Suppressor macrophage (primary cell): ENCODE measurements at places on chromosomes 2 and 18.

- peak; percentile 67 for DNase-seq
Measured at GRCh38 chr2:119426801-119427395, 4.8 kb upstream of the TMEM37 start.

- no peak for DNase-seq
Measured at GRCh38 chr2:68536000-68536399, 68.6 kb downstream of the APLF start.

DNA sequence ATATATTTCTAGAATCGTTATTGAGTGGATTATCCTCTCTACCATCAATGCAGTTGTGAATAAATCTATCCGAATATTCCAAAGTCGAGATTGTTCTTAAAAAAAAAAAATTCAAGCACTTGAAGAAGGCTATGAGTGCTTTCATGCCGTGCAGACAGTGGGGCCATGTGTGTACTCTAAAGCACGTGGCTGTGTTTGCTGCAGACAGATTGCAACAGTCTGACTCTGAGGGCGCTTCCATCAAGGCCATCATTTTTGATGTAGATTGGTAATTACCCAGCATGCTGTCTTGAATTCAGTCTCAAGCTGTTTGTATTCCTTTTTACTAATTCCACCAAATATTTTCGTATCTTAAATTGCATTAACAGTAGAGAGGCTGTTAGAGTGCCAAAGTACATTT, 325.9 kb upstream of the LINC00305 start:
- DNase-seq, result no peak

GRCh38 chr2:44902217-44903137, 39.0 kb upstream of the SIX3 start:
- no peak for DNase-seq

DNA sequence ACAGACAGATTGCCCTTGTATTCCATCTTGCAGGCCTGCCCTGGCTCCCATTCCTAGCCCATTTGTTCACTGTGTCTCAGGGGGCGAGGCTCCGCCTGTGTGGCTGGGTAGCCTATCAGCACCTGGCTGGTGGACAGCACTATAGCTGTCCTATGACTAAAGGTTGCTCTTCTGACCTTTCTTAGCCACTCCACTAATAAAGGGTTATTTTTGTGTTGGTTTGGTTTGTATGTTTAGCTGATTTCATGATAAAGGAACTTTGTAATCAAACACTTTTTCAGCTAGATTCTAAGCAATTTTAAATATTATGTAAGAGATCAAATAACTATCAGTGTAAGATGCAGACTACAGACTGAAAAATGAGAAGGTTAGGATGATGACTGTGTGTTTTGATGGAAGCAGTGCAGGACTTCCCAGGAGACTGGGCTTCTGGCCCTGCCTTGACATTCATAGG, 72.2 kb downstream of the CRIM1 start:
- no peak for DNase-seq

- peak; percentile 51 for DNase-seq
Measured at GRCh38 chr2:118918017-118918416, 24.0 kb upstream of the MARCO start.

DNA sequence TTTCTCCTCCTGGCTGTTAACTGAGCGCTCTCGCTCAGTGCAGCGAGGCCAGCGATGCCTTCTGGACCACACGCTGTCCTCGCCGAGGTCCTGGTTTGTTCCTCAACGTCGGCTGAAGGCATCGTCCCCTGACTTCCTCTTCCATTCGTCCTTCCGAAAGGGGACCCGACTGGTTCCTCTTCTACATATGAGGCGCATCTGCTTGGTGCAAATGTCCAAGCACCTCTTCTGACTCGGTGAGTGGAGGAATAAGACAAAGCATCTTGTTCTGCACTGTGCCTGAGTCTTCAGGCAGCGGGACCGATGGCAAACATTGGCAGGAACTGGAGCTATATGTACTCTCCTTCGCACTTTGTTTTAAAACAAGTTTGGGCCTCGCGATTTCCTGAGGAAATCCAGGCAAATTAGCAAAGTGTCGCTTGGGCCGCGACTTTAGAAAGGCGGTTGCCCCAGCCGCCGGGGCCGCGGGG, 621 bp upstream of the KCNS3 start:
- peak; percentile 69 for DNase-seq

- DNase-seq, result no peak
Measured at GRCh38 chr2:96631804-96632435, 6.2 kb downstream of the KANSL3 start.

DNA sequence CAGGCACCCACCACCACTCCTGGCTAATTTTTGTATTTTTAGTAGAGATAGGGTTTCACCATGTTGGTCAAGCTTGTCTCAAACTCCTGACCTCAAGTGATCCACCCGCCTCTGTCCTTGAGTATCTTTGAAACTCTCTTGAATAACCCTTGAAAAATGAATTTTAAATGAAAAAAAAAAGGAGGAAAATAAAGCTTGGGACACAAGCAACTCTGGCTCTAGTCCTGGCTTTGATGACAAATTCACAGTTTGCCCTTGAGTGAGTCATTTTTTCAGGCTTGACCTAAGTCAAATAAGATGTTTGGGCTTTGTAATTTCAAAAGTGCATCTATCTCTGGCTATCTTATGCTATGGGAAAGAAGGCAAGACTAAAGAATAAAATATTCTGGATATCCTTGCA, 79.0 kb upstream of the TRIB2 start:
- no peak for DNase-seq

DNA sequence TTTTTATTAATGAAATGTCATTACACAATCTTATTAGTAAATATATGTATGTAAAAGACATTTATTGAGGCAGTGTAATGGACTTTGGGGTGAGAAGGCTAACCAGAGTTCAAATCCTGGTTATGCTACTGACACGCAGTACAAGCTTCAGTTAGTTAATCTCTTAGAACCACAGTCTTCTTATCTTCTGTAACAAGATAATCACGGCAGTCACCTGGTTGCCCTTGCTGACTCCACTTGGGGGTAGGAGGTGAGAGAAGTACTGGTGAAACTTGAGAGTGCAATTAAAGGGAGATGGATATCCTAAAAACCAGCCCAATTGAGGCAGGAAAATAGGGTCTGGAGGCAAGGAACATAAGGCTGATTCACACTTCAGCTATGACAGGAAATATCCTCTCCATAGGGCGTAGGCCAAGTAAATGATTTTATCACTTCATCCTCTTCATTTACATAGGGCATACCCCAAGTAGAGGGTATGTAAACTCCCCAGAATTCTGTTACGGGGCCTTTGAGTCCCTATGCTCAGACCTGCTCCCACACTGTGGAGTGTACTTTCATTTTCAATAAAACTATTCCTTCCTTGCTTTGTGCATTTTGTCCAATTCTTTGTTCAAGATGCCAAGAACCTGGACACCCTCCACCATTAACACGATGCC, 21.3 kb downstream of the SKA1 start:
- no peak for DNase-seq
